ENCODE measurements at places on chromosomes 2 and 18.

GRCh38 chr18:35923939-35924684 lies 48.4 kb upstream of the RMP24 start:
- no peak for DNase-seq

GRCh38 chr2:207711750-207712530 lies 500 bp downstream of the CCNYL1 start:
- DNase-seq: peak; percentile 40

DNA sequence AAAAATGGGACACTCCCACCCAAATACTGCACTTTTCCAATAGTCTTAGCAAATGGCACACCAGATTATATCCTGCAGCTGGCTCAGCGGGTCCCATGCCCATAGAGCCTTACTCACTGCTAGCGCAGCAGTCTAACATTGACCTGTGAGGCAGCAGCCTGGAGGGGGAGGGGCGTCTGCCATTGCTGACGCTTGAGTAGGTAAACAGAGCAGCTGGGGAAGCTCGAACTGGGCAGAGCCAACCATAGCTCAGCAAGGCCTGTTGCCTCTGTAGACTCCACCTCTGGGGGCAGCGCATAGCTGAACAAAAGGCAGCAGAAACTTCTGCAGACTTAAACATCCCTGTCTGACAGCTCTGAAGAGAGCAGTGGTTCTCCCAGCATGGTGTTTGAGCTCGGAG lies 110.4 kb downstream of the CTIF start:
- DNase-seq: no peak

GRCh38 chr2:44686561-44686960 lies 254.9 kb upstream of the SIX3 start:
- DNase-seq: no peak

DNA sequence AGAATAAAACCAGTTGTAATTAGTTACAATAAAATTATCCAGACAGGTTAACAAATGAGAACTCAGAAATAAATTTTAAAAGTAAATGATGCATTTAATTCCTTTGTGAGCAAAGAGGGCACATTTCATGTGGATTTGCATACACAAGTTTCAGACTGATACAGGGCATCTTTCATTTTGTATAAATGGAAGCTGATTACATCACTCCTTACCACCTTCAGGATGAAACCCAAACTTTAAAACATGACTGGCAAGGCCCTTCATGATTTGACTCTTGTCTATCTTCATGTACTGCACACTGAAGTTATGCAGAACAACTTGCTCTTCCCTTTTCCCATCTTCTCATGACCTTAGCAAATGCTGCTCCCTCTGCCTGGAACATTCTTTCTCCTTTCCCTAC lies 26.9 kb downstream of the EFEMP1 start:
- no peak for DNase-seq

DNA sequence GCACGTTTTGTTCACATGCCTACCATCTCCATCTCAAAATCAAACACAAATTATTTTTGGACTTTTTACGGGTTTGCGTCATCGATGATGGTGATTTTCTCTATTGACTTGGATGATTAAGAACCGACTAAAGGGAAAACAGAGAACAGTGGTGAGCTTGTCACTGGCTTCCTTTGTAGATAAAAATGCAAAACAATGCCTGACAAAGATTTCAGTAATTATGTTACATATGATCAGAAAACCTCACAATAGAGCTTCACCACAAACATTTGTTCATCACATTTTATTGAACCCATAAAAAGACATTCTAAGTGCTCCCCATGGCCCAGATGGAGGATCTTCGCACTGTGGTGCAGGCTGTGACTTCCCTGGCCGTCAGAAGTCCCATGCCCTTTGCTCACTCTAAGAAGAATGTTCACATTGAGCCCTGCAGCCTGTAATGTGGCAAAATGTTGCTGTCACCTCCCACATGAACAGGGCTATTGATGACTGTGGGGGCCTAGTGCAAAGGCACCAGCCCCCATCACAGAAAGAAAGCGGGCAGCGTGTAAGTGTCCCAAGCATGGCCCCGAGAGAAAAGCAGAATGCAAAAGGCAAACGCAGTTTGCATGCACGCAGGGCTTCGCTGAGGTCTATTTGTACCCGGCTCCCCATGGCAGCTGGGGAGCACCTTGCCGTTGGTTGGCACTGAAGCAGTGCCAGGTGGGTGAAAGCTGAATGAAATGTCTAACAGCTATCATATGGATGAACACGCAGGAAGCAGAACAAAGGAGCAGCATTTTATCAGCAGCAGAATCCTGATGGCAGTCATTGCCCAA lies 60.6 kb downstream of the BCL2 start:
- DNase-seq: peak; percentile 60

DNA sequence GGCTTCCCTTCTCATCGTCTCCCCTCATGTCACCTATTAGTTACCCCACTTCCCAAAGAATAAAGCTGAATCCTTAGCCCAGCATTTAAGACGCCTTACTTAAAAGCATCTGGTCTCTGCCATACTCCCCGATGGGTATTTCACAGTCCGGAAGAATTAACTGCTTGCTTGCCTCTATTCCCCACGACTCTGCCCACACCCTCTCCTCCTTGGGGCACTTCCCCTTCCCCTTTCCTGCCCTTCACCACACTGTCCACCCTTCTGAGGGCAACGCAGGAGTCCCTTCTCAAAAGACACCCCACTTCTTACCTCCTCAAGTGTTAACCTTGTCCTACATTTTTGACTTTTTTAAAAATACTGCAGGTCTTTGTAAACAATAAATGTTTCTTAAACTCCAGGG lies 60.1 kb upstream of the RMP24 start:
- DNase-seq: no peak

DNA sequence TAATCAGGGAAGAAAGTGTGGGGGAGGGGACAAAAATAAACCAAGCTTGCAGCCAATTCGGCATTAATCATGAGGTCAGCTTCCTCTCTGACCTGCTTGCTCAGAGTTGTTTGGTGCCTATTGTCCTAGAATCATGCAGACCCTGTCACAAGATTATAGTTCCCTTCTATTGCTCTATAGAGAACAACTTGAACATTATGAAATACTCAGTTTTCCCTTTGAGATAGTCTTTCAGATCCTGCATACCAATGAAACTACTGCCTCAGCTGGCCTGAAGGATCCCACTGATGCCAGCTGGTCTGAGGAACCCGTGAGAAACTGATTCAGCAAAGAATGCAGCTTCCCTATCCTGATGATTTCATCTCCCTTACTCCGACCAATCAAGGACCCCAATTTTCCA lies 955 bp upstream of the BBS5 start:
- DNase-seq: no peak

GRCh38 chr2:109632158-109632789 lies 18.1 kb downstream of the SOWAHC start:
- DNase-seq: no peak

DNA sequence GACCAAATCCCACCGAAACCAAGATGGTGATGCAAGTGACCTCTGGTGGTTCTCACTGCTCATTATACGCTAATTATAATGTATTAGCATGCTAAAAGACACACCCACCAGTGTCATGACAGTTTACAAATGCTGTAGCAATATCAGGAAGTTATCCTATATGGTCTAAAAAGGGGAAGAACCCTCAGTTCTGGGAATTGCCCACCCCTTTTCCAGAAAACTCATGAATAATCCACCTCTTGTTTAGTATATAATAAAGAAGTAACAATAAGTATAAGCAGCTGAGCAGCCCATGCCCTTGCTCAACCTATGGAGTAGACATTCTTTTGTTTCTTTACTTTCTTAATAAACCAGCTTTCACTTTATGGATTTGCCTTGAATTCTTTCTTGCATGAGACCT lies 31.0 kb upstream of the FMNL2 start:
- DNase-seq: no peak

DNA sequence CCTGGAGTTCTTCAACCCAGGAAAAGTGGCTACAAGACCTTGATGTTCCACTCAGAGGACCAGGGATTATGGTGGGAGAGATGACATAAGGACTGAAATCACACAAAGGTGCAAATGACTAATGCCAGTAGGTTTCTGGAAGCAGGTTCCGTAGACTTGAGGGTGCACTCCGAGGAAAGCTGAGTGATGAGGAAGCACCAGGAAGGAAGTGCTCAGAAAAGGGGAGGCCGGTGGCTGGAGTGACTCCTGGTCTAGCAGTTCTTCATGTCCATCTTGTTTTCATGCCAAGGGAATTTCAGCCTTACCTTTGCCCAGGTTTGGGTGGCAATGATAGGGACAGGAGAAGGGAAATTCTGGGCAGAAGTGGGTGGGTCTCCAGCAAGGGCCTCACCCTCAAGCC lies 74.5 kb downstream of the TMEM17 start:
- DNase-seq: no peak

DNA sequence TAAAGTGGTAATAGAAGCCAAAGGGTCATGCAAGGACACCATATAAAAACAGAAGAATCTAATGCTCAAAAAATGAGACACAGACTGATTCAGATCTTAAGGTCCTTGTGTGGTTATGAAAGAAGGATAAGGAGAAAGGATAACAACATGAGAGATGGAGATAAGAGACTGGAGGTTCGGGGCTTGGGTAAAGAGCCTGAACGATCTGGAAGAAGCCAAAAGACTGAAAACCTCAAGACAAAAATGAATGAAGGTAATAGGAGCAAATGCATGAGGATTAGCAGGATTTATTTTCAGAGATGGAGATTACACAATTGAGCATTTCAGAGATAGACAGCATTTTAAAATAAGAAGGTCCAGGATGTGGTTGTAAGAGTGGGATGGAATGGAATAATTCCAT lies 26.1 kb downstream of the STK17B start:
- no peak for DNase-seq

All from NCI-H1436 (cell line).